ENCODE measurements at places on chromosomes 7 and 10. TPM values are rescaled to one million over a fixed set of nuclear protein-coding genes. Genes with fewer than 3 reads are reported as not detected.

- no peak for DNase-seq
Measured at GRCh38 chr10:73914036-73914435, 3.1 kb downstream of the PLAU start.

- DNase-seq, result no peak
Measured at GRCh38 chr10:5094265-5095205, at the start of gene AKR1C3. TSS of gene AKR1C3 (plus strand) at chr10:5094414. CDS start at chr10:5094445, 31 bp downstream.

GRCh38 chr7:117621075-117621618, 141.3 kb downstream of the CFTR start:
- no peak for DNase-seq

- no peak for DNase-seq
Measured at GRCh38 chr7:22116451-22117030, 170.8 kb upstream of the CDCA7L start.

GRCh38 chr7:20085086-20085485, 132.1 kb downstream of the MACC1 start:
- no peak for DNase-seq

DNA sequence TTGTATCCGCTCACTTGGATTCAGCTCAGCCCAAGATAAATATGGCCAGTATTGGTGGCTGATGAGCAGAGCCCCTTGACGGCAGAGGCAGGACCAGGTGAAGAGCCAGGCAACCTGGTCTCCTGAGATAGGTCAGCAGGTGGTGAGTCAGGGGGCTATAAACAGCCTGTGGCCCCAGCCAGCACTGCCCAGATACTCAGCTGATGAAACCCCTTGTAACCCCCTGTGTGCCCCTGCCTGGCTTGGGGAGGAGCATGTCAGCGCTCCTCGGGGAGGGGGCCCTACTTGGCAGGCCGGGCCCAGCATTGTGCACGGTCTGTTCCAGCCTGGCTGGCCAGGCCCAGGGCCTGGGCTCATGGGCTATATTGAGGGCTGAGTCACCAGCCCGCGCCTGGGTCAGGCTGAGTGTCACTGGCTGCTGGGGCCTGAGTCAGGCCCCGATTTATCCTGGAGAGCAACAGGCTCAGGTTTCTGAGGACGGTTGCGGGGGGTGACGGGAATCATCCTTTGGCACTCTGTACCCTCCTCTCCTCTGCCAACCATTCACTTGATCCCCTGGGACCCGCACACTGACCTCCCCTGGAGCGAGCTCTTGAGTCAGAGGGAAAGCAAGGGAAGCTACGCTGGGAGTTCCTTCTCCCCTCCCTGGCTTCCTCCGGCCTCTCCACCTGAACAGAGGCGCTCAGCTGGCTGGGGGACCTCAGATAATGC, 2.8 kb upstream of the FLNC start:
- DNase-seq, result no peak

DNA sequence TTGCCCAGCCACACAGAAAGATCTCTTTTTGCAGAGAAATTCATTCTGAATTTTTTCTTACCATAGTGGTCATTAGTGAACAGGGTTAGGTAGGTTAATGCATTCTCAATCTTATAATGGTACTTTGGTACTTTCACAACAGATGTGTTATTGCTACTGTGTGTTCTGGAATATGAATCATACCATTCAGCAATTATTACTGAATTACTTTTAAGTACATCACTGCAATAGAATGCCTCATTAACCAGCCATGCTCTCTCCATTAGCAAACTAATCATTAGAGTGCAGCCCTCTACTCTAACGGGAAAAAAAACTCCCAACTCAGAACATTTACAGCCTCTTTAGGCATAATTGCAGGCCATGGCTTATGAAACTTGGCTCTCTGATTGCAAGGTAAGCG, 102.1 kb downstream of the DOCK4 start:
- DNase-seq, result no peak

DNA sequence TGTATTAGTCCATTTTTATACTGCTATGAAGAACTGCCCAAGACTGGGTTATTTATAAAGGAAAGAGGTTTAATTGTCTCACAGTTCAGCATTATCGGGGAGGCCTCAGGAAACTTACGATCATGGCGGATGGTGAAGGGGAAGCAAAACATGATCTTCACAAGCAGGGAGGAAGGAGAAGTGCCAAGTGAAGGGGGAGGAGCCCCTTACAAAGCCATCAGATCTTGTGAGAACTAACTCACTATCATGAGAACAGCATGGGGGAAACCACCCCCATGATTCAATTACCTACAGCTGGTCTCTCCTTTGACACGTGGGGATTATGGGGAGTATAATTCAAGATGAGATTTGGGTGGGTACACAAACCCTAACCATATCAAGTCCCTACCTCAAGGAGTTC, 85.4 kb downstream of the JAZF1 start:
- no peak for DNase-seq

- DNase-seq, result no peak
Measured at GRCh38 chr10:103677486-103678177, 177.7 kb downstream of the SH3PXD2A start.

GRCh38 chr7:129969881-129970446, 17.2 kb upstream of the UBE2H start:
- DNase-seq, result no peak

The PGAM2 gene
- 1.2 TPM for total RNA-seq

The GRID2IP gene
- 0.93 TPM for total RNA-seq

The INHBA gene
- not detected for total RNA-seq

The NOLC1 gene
- total RNA-seq, result 95.1 TPM

The RAPGEF5 gene
- total RNA-seq, result 10.1 TPM

The SERPINE1 gene
- total RNA-seq, result not detected

The ODAD2 gene
- not detected for total RNA-seq

The TUBAL3 gene
- not detected for total RNA-seq

The TMEM236 gene
- total RNA-seq, result 0.09 TPM

The AGK gene
- total RNA-seq, result 35.1 TPM
